Caco-2 (cell line): ENCODE measurements at places on chromosomes 4 and X. TPM values are rescaled to one million over a fixed set of nuclear protein-coding genes. Genes with fewer than 3 reads are reported as not detected.
A peak's percentile ranks its signal among the peaks of the same experiment; 100 is the strongest.

The MSX1 gene
- 30.0 and 35.1 TPM in 2 replicates for total RNA-seq

DNA sequence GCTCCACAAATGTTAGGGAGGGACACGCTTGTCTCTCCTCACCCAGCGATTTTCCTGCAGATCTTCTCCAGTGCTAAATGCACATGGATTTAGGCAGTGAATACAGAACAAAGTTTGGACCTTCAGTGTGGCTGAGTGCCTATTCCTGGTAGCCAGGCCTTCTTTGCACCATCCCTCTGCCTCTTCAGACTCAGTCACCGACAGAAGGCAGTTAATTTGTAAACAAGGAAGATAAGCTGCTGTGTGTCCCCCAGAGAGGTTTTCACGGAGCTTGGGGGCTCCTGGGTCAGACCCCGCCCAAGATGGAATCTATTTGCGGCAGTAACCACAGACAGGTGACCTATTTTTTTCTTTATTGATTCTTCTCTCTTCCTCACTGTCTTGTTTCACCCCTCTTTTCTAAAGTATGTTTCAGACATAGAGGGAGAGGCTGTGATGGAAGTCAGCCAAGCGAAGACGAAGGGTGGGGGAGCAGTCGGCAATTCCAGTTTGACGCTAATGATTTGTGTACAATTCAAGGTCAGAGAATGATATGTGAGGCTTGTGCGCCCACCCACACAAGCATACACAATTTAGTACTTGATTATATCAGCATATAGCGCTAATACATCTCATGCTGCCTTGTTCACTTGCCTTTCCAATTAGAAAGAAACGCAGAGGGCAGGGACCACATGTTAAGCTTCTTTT lies 200.8 kb downstream of the MGST2 start:
- no peak for DNase-seq
- H3K36me3 ChIP-seq: no peaks in the 10 kb centered on the region
- H3K4me3 ChIP-seq: no peak overlapping the region
- H3K27ac ChIP-seq: no peak overlapping the region

The FABP2 gene
- total RNA-seq: not detected in 2 replicates

The ARHGAP36 gene
- not detected in 2 replicates for total RNA-seq

DNA sequence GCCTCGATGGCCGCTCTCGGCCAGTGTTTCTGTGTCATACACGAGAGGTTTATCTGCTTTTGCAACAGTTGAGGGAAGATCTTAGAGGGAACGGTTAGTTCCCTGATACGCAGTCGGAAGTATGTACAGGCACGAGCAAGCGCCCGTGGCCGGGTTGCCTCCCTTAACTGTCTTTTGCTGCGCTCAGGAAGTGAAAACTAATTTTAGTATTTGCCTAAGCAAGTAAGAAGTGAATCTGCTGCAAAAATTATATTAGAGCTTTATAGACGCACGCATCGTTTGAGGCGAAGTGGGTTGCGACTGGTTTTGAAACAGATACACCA lies 695 bp downstream of the MTM1 start:
- H3K36me3 ChIP-seq: no peaks in the 10 kb centered on the region
- no peak for DNase-seq
- peak overlapping the region; percentile 75 for H3K4me3 ChIP-seq
- H3K4me1 ChIP-seq: peaks cover 10% of the 10 kb centered on the region; the same call in 1 of the 2 replicates
- no peaks in the 10 kb centered on the region for H3K27me3 ChIP-seq
- no peak overlapping the region for H3K27ac ChIP-seq
